Hematopoietic multipotent progenitor cell treated with erythropoietin and hydrocortisone succinate and interleukin-3 and kit ligand, for 17 days (in vitro differentiated cells): ENCODE measurements at places on chromosomes 5 and 9.

- no peak for DNase-seq
These were observed 1007.1 kb downstream of the PTPRD start for GRCh38 chr9:9605681-9606080.

GRCh38 chr5:20114526-20114925 is 126.5 kb upstream of the CDH18 start:
- no peak for DNase-seq

- DNase-seq, result no peak
These were observed 116.5 kb downstream of the GDNF start for GRCh38 chr5:37723162-37723961.

DNA sequence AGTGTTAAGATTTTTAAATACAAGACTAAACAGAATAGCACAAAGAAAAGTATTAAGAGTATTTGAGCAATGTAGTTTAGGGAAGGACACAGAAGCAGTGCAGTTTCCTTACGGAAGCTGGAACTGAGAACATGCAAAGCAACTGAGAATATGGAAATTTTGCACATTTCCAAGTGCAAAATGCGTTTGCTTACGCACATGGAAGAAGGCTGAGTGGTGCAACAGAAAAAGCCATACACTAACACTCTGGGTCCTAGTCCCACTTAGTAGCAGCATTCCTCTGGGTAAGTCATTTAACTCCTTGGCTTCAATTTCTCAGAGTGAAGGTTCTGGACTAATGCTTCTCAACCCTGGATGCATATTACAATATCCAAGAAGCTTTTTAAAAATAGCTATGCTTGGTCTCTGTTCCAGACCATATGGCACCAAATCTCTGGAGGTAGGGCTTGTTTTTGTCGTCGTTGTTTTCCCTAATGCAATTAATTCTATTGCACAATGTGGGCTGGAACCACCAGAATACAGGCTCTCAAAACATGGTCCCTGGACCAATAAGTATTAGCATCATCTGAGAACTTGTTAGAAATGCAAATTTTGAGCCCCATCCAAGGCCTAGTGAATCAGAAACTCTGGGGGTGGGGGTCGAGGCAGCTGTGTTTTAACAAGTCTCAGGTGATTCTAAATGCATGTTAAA is 65.2 kb upstream of the DEPDC1B start:
- DNase-seq, result no peak

GRCh38 chr5:178651046-178651810 is 24.4 kb upstream of the CLK4 start:
- no peak for DNase-seq

- no peak for DNase-seq
These were observed 16.3 kb downstream of the DAPK1 start for GRCh38 chr9:87513880-87514535.

GRCh38 chr9:90925581-90926257 is 124.1 kb downstream of the SYK start:
- DNase-seq, result no peak
